Neuronal stem cell (in vitro differentiated cells): ENCODE measurements at places on chromosomes 7 and 10.

- DNase-seq, result no peak
Measured at GRCh38 chr7:139106959-139107358, 2.6 kb downstream of the ZC3HAV1 start.

- DNase-seq, result no peak
Measured at GRCh38 chr10:43905512-43906236, 257.0 kb upstream of the ZNF32 start.

GRCh38 chr7:97731736-97732564 lies at the start of gene TAC1:
Gene TAC1 (plus strand): TSS chr7:97732086. CDS start chr7:97732613, 527 bp downstream.
- DNase-seq, result peak; percentile 43

- DNase-seq, result no peak
Measured at GRCh38 chr7:23956772-23957576, 247.0 kb downstream of the STK31 start.

DNA sequence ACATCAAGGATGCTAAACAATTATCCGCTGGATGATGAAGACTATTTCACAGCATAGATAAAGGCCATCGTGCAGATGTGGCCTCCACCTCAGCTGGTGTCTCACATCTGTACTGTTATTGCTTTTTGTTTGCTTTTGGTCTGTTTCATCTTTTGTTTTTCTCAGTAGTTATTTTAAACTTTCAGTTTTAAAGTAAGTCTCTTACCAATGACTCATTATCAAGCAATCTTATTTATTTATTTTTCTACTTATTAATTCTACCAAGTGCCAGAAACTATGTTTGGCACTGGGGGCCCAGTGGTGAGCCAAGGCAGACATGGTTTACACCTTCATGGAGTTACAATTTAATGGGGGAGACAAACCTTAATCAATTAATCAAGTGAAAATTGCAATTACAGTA lies 250.9 kb upstream of the TMEM72 start:
- DNase-seq, result no peak

GRCh38 chr10:91893051-91893450 lies 16.2 kb downstream of the FGFBP3 start:
- no peak for DNase-seq

GRCh38 chr7:18457832-18458231 lies 37.7 kb upstream of the HDAC9 start:
- DNase-seq, result no peak

- no peak for DNase-seq
Measured at GRCh38 chr7:8384901-8385300, 48.5 kb upstream of the NXPH1 start.

- DNase-seq, result no peak
Measured at GRCh38 chr7:158810846-158811245, 18.5 kb downstream of the ESYT2 start.

GRCh38 chr10:113631684-113632367 lies 32.0 kb downstream of the NRAP start:
- DNase-seq, result no peak

DNA sequence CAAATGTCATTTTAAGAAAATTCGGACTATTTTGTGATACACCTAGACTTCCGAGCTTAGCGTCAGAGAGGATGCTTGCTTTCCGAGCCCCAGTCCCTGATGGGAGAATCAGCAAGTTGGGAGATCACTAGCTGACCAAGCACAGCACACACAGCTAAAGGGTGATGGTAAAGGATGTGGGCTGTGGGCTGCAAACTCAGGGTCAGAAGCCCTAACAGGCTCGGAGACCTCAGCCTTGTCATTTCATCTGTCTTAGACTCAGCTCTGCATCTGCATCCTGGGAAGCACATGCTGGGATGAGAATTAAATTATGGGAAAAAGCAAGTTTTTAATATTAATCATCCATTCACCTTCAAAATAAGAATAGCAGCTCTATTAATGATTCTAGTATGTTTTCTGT lies 3.3 kb downstream of the CUBN start:
- no peak for DNase-seq

GRCh38 chr7:42381161-42381560 lies 144.2 kb upstream of the GLI3 start:
- DNase-seq, result no peak

DNA sequence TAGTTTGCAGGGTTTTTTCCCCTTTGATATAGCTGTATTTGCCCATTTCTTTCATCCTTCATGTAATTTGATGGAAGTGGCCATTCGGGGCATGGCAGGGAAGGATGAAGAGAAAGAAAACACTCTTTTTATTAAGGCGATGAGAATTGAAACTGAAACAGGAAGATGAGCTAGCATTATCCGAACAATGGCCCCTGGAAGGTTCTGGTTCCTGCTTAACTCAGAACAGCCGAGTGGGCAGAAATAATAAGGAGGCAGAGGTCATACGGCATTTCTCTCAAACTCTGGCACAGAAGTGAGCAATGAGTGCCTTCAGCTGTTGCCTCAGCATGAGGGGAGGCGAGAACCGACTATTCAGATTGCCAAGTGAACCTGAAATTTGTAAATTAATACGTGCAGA lies 113.2 kb upstream of the MYO3A start:
- DNase-seq, result no peak

- DNase-seq, result peak; percentile 6
Measured at GRCh38 chr10:84957427-84957826, 629.0 kb downstream of the CCSER2 start.

DNA sequence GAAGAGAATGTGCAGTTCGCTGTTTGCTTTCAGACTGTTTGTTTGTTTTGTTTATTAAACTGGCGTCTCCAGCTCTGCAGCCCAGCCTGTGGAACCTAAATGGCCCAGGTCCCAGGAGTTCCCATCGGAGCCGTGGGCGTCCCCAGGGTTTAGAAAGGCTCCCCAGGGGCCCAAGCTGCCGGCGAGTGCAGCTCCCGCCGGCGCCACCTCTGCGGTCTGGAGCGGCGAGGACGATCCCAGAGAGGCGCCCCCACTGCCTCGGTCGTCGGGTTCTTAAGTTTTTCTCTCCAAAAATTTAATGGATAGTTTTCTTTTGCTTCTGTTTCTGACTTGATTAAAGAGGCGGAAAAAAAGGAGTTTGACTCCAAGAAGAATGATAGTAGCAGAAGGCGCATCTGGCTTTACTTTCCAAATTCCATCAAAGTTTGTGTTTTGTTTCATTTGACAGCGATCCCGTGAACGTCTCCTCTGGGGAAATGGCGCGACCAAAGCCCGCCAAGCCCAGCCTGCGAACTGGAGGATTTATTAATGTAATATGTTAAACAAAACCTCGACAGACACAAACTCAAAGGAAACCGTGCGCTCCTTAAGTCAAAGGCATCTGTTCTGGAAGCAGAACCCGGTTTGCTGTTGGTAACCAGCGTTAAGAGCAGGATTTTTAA lies 718 bp upstream of the FZD1 start:
- DNase-seq, result no peak

- DNase-seq, result no peak
Measured at GRCh38 chr10:35827783-35828182, 185.7 kb upstream of the FZD8 start.

DNA sequence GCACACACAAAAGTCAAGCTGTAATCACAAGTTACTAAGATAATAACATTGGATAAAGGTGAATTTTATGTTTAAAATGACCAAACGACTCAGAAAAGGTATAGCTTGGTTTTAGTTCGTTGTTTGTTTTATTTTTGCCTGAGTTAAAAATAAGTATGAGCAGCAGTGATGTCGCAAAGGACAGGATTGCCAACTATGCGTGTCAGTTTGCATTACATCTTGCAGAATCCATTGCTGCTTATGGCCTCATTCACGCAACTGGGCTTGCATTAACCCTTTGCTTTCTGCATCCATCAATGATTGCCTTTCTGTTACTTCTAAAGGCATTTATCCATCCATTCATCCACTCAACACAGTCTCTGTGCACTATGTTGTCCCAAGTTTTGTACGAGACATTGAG lies 389.6 kb downstream of the DPP6 start:
- DNase-seq, result no peak

DNA sequence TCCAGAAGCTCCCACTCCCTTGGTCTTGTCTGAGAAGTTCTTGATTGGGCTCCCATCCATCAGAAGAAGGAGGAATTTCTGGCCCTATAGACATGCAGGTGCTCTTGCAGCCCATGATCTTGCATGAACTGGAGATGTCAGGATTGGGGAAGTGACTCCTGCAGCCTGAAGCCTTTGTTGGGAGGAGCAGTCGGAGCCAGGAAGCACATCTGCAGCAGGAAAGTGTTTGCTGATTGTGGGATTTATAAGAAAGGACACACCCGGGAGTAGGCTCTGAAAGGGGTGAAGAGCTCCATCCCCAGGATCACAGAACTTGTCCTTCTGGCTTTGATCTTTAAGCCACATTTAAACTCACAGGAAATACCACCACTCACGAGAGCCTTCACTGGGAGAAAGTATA lies 185.2 kb downstream of the DYNC1I1 start:
- DNase-seq, result no peak

- no peak for DNase-seq
Measured at GRCh38 chr7:89247207-89247606, 451.7 kb upstream of the TEX47 start.

DNA sequence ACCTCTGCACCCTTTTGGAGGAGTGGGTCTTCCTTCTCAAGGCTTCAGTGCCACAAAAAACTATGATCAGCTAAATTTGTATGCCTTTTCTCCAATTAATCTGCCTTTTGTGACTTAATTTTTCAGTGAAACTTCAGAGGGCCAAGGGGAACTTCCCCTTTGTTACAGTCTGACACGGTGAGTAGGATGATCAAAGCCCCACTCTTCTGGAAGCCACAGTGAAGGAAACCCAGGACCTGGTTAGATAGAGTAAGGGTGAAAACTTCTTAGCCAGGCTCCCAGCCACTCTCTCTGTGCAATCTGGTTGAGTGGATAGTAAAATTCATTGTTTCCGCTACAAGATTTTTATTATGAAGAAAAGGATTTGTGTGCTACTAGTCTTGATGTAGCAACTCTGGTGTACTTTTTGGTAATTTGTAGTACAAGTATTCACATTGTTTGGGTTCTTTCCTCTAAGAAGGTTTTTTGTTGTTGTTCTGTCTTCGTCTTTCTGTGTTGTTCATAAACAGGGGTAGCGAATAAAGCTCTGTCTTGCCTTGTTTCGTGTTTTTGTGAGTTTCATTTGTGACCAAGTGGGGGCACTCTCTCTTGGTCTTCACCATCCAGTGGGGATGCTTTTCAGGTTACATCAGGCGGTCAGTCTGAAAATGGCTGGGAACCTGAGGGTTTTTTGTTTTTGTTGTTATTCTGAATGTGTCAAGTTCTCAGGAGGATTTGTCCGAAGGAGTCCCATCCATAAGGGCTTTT lies 268.5 kb upstream of the NPSR1 start:
- DNase-seq, result no peak

GRCh38 chr10:116147147-116147905 lies 125.7 kb downstream of the GFRA1 start:
- no peak for DNase-seq

DNA sequence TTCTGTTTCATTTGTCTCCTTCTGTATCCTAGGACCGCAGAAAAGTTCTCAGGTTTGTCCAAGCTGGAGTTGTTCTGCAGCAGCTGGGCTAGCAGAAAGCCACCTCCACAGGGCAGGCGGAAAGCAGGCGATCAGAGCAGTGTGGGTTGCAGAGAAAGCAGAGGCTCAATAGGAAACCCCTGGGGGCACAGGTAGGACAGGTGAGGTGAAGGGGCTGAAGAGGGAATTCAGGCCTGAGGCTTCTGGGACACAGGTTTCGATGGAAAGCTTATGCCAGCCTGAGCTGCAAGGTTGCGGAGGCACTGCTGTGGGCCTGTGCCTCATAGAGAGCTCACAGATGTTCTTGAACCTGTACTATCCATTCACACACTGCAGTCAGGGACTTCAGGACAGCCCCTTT lies 194.9 kb upstream of the TPK1 start:
- DNase-seq, result no peak

DNA sequence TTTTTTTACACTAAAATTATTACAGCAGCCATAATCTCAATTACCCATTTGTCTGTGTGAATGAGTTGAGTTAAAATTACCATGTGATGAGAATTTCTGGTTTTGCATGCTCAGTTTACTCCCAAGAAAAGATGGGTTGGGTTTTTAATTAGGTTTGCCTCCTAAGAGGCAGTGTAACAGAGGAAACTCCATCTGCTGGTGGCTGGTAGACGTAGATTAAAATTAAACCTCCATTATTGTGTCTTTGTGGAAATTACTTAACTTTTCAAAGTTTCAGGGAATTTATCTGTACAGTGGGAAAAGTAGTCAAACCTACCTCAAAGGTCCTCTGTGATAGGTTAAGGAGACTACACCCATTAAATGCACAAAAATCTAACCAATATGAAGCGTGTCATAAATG lies 954.2 kb downstream of the PCDH15 start:
- DNase-seq, result no peak

- DNase-seq, result no peak
Measured at GRCh38 chr10:11881477-11882417, 58.6 kb downstream of the PROSER2 start.

- DNase-seq, result no peak
Measured at GRCh38 chr10:125156739-125157480, 3.5 kb downstream of the CTBP2 start.

DNA sequence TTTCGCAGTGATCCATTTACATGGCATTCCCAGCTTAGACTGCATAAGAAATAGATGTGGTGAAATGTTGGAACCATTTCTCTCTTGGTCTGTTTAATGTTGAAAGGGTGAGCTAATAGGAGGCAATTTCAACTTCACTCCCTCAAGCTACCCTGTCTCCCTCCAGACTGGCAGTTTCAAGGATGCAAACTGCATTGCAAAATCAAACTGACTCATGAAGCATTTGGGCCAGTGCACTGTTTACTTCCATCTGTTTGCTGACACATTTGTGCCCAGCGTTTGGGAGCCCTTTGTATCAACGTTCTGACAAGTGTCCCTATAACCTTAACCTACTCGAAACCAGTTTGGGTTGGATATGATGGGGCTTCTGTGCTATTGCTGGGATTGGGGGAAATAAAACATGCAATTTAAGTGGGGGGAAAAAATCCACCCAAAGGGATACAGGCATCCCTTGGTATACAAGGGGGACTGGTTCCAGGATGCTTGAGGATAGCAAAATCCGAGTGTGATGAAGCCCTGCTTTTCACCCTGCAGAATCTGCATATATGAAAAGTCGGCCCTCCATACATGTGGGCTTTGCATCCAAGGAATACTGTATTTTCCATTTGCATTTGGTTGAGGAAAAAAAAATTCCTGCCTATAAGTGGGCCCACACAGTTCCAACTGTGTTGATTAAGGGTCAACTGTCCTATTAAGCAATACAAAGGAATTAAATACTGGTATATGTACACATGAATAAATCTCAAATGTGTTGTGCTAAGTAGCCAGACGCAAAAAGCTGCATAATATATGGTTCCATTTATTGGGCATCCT lies 15.6 kb downstream of the RHEB start:
- DNase-seq, result no peak

DNA sequence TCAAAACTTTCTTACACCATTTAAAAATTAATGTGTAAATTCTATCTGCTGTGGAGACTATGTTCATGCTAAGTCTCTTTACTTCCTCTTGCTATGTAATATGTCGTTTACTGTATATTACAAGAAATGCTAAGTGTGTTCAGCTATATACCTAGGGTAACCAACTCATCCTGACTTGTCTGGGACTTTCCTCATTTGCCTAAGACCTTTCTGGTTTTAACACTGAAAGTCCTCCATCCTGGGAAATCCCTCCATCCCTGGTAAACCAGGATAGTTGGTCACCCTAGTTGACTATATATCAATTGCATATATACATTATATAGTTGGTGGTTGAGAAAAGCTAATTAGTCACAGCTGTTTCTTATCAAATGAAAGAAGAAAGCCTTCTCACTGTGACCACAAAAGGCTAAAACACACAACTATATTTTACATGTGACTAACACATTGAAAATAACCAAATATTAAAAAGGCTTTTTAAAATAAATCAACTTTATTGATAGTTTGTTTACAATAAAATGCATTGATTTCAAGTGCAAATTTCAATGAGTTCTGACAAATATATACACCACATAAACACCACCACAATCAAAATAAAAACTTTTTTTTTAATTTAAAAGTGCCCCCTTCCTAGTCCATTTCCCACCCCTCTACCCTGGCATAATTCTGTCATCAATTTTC lies 167.7 kb upstream of the INHBA start:
- DNase-seq, result no peak
